Esophagus squamous epithelium (tissue), 5 donors: ENCODE measurements at places on chromosomes 16 and 17. TPM values are rescaled to one million over a fixed set of nuclear protein-coding genes. Genes with fewer than 3 reads are reported as not detected.

Gene GFAP
- not detected for total RNA-seq

Gene IRX3
- total RNA-seq: 25.6 TPM

- H3K36me3 ChIP-seq: peaks cover 10% of the 10 kb centered on the region
- peak within 1 kb of the TSS; percentile 98 for H3K4me3 ChIP-seq
- H3K4me1 ChIP-seq: peaks cover 20% of the 10 kb centered on the region
- no peaks in the 10 kb centered on the region for H3K27me3 ChIP-seq
- H3K27ac ChIP-seq: peak within 1 kb of the TSS; percentile 90
- no peak for DNase-seq
These were observed at the start of gene TLCD3A for GRCh38 chr17:732067-732901. TSS of gene TLCD3A (plus strand) at chr17:732596. CDS start at chr17:732648, 52 bp downstream.

DNA sequence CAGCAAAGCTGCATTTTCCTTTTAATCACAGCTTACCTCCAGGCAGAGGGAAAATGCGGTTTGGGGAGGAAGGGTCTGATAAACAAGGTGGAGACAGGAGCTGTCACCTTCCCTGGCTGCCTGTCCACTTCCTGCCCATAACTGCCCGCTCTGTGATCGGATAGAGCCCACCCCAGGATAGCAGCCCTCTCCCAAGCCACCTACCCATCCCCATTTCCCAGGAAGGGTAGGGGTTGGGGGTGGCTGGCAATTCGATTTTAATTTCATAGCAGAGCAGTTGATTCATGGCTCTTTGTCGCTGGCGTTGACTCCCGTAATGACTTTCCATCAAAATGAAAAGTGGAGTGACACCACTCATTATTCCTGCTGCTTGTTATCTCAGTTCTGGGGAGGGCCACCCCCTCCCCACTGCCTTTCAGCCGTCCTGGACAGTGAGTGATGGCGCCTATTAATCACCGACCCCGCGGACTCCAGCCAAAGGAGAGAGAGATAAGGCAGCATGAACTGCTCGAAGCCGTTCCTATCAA is 11.2 kb downstream of the CDK5RAP3 start:
- DNase-seq: no peak
- no peak overlapping the region for H3K27ac ChIP-seq
- no peak overlapping the region for H3K4me3 ChIP-seq
- H3K27me3 ChIP-seq: no peaks in the 10 kb centered on the region
- peaks cover 10% of the 10 kb centered on the region for H3K4me1 ChIP-seq
- peaks cover 42% of the 10 kb centered on the region for H3K36me3 ChIP-seq

DNA sequence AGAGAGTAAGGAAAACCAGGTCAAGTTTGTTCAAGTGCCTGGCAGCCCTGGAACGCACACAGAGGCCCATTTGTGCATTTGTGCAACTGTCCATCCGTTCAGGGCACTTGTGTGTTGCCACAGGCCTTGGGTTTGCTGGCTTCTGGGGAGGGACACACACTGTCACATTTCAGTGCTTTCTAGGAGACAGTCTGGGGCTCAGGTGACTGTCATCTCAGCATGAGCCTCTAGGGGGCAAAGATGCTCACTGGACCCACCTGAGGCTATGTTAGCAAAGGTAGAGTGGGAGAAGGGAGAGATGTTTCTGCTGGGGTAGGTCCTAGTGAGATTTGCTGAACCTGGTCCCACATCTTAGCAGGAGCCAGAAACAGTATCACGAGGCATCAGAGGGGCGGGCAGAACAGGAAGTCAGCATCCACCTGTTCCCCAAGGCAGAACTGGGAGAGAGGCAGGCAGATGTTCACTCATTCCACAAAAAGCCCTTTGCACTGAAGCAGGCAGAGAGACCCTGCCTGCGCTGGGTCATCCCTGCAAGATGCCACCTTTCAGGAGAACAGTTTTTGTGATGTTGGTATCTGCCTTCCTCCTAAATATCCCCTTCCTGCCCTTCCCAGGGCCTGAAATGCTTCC is 48.5 kb downstream of the RAI1 start:
- no peak overlapping the region for H3K4me3 ChIP-seq
- H3K4me1 ChIP-seq: peaks cover 90% of the 10 kb centered on the region
- no peaks in the 10 kb centered on the region for H3K36me3 ChIP-seq
- H3K27ac ChIP-seq: peak overlapping the region; percentile 67
- H3K27me3 ChIP-seq: no peaks in the 10 kb centered on the region

GRCh38 chr17:28499364-28499664 is 6.8 kb upstream of the FOXN1 start:
- no peaks in the 10 kb centered on the region for H3K27me3 ChIP-seq
- H3K27ac ChIP-seq: no peak overlapping the region
- DNase-seq: no peak
- H3K4me3 ChIP-seq: no peak overlapping the region

DNA sequence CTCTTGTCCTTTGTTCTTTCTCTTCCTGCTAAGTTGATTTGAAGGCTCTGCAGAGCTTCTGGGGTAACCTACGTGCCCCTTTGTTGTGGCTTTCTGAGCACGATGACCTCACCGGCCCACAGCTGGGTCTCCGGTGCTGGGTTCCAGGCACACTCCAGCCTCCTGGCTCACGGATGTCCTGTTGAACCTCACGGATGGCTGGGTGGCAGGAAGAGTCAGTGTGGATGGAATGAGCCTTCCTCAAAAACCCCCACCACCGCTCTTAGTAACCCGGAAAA is 116.0 kb downstream of the SOCS1 start:
- no peak overlapping the region for H3K4me3 ChIP-seq
- H3K27ac ChIP-seq: no peak overlapping the region
- H3K27me3 ChIP-seq: no peaks in the 10 kb centered on the region
- no peaks in the 10 kb centered on the region for H3K4me1 ChIP-seq
- H3K36me3 ChIP-seq: peaks cover 10% of the 10 kb centered on the region

DNA sequence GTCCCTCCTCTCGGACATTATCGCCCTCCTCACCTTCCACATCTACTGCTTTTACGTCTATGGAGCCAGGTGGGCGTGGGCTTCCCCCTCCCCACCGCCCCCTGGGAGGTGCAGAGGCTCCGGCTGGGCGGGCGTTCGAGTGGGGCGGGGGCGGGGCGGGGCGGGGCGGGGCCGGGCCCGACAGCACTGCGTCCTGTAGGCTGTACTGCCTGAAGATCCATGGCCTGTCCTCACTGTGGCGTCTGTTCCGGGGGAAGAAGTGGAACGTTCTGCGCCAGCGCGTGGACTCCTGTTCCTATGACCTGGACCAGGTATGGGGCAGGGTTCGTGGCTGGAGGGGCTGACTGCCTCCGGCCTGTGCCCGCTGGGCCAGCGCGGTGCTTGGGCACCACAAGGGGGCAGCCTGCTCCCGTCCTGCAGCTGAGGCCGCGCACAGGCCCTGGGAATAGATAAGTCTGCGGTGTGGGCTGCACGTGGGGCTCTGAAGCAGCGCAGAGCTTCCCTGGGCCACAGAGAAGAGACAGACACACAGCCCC is 9.2 kb downstream of the PIGQ start:
- no peaks in the 10 kb centered on the region for H3K27me3 ChIP-seq
- peak overlapping the region; percentile 35 for H3K4me3 ChIP-seq
- H3K27ac ChIP-seq: no peak overlapping the region
- H3K4me1 ChIP-seq: peaks cover 5% of the 10 kb centered on the region
- DNase-seq: no peak
- peaks cover 7% of the 10 kb centered on the region for H3K36me3 ChIP-seq

Gene CCL14
- 2.7 TPM for total RNA-seq

Gene TP53TG3
- total RNA-seq: not detected

Gene PFN1
- 520 TPM for total RNA-seq

DNA sequence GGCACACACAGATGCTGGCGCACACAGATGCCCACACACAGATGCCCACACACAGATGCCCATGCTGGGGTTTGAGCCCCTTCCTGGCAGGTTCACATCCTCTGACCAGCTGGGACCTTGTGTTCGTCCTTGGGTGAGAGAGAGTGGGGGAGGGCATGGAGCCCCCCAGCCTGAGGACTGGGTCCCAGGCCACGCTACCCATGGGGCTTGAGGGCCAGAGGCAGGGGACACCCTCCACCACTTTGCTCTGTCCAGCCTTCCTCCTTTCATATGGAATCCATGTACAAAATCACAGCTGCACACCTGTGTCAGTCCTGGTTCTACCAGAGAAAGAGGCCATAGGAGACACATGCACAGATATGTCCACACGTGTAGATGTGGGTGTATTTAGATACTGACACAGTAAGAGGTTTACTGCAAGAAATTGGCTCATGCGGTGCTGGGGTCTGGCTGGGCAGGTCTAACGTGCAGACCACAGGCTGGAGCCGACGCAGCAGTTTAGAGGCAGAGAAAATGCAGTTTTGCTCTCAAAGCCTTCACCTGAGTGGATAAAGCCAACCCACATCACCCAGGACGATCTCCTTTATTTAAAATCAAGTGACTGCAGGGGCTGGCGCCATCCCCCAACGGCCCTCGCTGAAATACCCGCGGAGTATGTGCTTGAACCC is 10.8 kb downstream of the SLC22A31 start:
- H3K36me3 ChIP-seq: no peaks in the 10 kb centered on the region
- DNase-seq: no peak
- no peaks in the 10 kb centered on the region for H3K27me3 ChIP-seq
- peaks cover 8% of the 10 kb centered on the region for H3K4me1 ChIP-seq

GRCh38 chr17:21542991-21543390 is 149.3 kb upstream of the KCNJ18 start:
- no peaks in the 10 kb centered on the region for H3K27me3 ChIP-seq
- DNase-seq: no peak
- no peaks in the 10 kb centered on the region for H3K36me3 ChIP-seq
- peaks cover 5% of the 10 kb centered on the region for H3K4me1 ChIP-seq
- H3K27ac ChIP-seq: no peak overlapping the region
- no peak overlapping the region for H3K4me3 ChIP-seq

- no peaks in the 10 kb centered on the region for H3K27me3 ChIP-seq
- H3K4me1 ChIP-seq: peaks cover 6% of the 10 kb centered on the region
- H3K4me3 ChIP-seq: no peak overlapping the region
- no peak overlapping the region for H3K27ac ChIP-seq
- no peaks in the 10 kb centered on the region for H3K36me3 ChIP-seq
These were observed 36.1 kb upstream of the HELZ start for GRCh38 chr17:67281053-67281452.

Gene KRT25
- total RNA-seq: not detected

Gene ZSCAN10
- total RNA-seq: not detected

- peak overlapping the region; percentile 44 for H3K4me3 ChIP-seq
- DNase-seq: no peak
- no peaks in the 10 kb centered on the region for H3K27me3 ChIP-seq
- peaks cover 4% of the 10 kb centered on the region for H3K4me1 ChIP-seq
These were observed 77.6 kb downstream of the NXN start for GRCh38 chr17:901964-902363.

DNA sequence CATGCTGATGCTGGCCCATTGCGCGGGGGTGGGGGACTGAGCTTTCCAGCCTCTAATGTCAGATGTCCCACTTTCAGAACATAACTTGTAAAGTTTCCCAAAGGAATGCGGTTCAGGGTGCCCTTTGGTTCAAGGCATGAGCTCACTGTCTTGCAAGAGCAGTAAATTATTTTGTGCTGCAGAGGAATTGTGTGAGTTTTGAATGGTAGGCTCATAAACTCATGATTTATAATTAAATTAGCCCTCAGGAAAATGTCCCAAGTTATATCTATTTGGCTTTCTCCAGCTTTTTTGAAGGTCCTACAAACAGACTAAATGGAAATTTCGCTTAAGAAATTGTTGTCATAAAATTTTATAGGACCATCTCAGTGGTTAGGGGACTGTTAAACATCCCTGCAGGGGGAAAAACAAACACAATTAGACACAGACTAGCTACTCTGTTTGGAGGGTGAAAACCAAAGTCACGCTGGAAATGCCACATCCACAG is 321.8 kb downstream of the HS3ST3B1 start:
- no peak for DNase-seq
- H3K4me3 ChIP-seq: no peak overlapping the region
- no peaks in the 10 kb centered on the region for H3K27me3 ChIP-seq
- H3K36me3 ChIP-seq: no peaks in the 10 kb centered on the region
- H3K27ac ChIP-seq: no peak overlapping the region
- no peaks in the 10 kb centered on the region for H3K4me1 ChIP-seq

DNA sequence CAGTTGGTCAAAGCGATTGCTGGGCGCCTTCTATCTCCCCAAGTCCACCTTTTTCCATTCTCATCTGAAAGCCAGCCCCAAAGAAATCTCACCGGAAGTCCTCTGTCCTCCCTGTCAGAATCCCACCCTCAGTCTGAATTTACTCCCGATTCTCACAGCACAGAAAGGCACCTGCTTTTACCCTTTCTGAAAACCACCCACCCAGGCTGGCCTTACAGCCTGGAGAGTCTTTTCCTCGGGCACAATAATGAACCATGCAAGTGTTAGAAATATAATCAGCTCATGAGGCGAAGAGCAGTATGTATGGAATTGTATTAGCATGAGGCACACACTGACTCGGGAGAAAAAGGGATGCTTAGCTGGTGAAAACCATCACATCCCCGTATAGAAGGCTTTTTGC is 1.2 kb upstream of the ZFHX3 start:
- H3K27me3 ChIP-seq: no peaks in the 10 kb centered on the region
- H3K36me3 ChIP-seq: no peaks in the 10 kb centered on the region
- peaks cover 30% of the 10 kb centered on the region for H3K4me1 ChIP-seq
- H3K4me3 ChIP-seq: peak overlapping the region; percentile 91
